GM19239 (cell line): ENCODE measurements at places on chromosomes 11 and 22.

- no peak for DNase-seq
Measured at GRCh38 chr11:64665411-64665821, 57.6 kb downstream of the NRXN2 start.

GRCh38 chr11:133896028-133896427 lies 50.7 kb upstream of the SPATA19 start:
- no peak for DNase-seq

DNA sequence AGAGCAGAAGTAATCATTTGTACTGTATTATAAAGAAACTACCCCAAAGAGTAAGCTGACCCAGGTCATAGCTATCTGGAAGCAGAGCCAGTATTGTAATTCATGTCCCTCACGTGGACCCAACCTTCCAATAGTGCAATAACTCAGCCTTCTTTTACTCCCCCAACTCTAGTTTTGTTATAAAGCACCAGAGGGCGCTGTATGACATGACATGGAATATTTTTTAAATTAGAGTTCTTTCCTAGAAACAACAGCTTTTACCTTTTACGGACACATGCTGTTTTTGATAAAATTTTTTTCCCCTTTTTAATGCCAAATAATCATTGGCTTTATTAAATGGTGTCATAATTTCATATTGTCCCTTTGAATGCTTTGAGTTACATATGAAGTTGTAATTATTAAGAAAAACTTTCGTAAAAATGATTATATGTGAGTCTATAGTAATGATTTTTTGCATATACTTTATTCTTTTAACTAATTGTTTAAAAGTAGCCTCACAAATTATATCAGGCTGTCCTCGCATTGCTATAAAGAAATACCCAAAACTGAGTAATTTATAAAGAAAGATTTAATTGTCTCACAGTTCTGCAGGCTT lies 76.9 kb downstream of the DKK3 start:
- no peak for DNase-seq

DNA sequence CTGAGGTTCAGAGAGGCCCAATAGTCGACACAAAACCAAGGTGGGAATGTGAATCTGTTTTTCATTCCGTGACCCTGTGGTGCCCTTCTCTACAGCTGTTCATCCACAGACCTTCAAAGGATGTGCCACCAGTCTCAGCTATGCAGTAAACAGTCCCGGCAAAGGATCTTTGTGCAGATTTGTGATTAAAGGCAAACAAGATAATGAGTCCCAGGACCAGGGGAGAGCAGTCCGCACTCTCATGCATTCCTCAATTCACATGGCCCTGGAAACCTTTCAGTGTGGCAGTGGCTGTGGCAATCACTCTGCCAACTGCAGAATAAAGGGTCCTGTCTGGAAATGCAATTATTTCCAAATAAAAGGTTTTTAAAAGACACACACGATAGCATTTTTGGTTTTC lies 418.6 kb downstream of the TENM4 start:
- no peak for DNase-seq

DNA sequence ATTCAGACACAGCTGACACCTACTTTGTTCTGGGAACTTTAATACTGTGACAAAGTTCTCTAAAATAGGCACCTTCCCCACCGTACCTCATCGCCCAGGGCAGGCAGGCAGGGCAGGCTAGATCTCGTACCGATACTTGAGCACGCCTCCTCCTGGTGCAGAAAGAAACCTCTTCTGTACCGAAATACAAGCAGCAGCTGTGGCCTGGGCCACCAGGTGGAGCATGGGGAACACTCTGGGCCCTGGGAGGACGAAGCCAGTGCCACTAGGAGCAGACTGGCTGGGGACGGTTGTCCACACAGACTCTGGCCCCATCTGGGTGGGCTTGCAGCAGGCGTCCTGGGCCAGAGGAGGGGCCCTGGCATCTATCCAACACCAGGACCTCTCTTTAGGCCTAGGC lies 12.8 kb downstream of the PMM1 start:
- peak; percentile 52 for DNase-seq

- DNase-seq, result peak; percentile 63
Measured at GRCh38 chr11:78039919-78040671, 17.0 kb upstream of the KCTD14 start.

- DNase-seq, result no peak
Measured at GRCh38 chr11:117210620-117211019, 11.4 kb downstream of the TAGLN start.

DNA sequence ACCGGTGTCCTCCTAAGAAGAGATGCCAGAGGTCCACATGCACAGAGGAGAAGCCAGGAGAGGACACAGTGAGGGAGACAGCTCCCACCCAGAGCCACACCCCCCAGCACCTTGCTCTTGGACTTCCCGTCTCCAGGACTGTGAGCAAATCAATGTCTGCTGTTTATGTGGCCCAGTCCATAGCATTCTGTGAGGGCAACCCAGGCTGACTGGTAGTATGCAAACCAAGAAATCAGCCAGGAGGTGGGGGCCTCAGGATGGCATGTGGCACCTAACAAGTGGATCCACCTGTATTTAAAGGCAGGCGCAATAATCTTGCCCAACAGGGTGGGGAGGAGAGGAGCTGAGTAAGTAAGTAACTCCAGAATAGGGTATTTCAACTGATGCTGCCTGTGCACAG lies 136.4 kb downstream of the BRD1 start:
- no peak for DNase-seq

GRCh38 chr11:102971766-102972165 lies 16.2 kb upstream of the MMP13 start:
- no peak for DNase-seq

- no peak for DNase-seq
Measured at GRCh38 chr22:31977939-31978338, 33.6 kb downstream of the YWHAH start.

DNA sequence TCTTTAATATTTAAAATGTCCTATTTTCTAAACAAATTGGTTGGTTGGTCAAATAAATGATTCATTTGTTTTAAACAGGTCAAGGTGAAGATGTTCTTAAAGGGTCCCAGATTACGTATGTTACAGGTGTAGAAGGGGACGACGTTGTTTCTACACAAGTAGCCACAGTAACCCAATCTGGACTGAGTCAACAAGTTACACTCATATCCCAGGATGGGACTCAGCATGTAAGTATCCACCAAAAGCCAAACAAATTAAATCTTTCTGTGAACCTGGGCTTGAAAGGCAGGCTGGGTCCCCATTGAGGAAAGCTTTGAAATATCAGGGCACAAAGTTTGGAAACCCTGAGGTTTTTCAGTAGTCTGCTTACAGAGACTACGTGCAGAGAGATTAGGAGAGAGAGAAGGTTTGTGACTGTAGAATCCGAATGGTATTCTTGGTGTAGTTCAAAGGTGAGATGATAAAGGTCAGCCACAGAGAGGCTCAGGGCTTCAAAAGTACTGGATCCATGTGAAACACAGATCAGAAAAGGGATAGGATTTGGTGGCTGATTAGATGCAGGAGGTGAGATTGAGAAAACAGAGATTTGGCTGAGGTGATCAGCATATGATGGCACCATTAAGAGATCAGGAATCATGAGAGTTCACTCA lies 51.7 kb downstream of the ZNF143 start:
- DNase-seq, result no peak

GRCh38 chr22:21981874-21982273 lies 713 bp downstream of the TOP3B start:
- DNase-seq, result no peak

DNA sequence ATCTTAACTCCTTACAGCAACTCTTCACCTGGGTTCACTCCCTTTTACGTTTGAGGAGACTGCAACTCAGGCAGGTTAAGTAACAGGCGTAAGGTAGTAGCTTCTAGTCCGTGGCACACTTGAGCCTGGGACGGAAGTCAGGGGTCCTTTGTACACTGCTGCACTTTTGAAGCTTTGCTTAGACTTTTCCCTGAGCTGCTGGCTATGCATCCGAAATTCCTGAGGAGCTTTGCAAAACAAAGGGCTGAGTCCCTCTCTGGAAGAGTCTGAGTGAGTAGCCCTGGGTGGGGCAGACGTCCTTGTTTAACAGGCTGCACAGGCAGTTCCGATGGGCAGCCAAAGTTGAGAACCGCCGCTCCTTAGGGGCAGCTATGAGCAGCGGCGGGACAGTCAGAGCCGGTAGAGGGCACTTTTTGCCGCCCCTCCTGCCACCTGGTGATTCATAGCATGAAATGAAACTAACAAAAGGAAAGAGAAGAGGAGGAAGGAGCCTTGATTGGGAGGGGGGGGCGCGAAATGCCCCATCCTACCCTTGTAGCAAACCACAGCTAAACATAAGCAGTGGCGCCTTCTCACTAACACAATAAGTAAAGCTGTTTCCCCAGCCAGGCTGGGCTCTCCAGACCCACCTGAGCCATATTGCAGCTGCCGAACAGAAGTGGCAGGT lies 1.4 kb downstream of the TMEM109 start:
- no peak for DNase-seq

DNA sequence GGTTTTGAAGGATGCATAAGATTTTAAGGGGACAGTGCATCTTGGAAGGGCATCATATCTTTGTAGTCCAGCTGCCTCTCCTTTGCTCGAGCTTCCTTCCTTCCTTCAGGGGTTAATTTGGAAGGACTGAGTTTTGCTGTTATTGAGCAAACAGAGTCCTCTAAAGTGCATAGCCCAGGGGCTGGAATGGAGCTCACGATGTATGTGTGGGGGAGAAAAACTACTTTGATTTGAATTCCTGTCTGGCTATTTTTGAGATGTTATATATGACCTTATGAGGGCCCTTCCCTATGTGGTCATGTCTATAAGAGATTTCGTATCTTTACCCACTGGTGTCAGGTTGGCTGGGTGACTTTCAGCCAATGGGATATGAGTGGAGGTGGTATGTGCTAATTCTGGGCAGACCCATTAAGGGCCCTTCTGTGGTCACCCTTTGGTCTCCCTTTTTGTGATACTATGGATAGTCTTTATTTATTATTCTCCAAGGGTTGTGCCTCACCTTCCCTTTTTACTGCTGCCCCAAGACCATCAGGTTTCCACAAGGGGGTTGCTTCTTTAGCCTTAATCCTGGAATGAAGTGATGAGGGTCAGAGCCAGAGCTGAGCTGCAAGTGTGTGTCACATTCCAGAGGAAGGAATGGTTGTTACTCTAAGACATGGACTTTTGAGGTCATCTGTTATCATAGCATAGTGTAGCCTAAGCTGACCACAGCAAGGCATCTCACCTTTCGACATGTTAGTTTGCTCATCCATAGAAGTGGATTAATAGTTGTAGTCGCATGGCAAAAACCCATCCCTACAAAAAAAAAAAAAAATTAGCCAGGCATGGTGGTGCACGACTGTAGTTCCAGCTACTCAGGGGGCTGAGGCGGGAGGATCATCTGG lies 54.6 kb downstream of the LRRC74B start:
- DNase-seq, result no peak

GRCh38 chr11:43316451-43316850 lies 4.7 kb downstream of the API5 start:
- no peak for DNase-seq
